ENCODE measurements at places on chromosomes 12 and 14. TPM values are rescaled to one million over a fixed set of nuclear protein-coding genes. Genes with fewer than 3 reads are reported as not detected.

- no peak for DNase-seq
These were observed 94.5 kb downstream of the MYRFL start for GRCh38 chr12:69919495-69919894.

- no peak for DNase-seq
These were observed 934.4 kb downstream of the AACS start for GRCh38 chr12:125999628-126000027.

PPFIBP1 gene
- total RNA-seq, result 120 TPM

CLEC12A gene
- total RNA-seq, result 2.3 TPM

DNA sequence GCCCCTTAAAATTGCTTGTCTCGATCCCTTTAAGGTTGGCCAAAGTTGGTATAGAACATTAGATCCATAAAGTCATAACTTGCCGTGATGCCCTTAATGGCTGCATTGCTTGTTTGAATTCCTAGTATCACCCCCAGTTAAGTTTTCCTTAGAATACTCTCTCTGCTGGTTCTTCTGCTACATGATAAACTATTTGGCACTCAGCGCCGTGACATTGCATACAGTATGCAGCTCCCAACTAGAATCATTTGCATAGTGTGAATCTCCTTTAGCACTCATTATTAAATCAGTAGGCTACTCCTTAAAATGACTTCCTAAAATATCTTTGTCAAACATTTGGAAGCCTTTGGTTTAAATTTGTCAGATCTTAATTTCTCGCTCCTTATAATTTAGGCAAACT is 42.2 kb downstream of the KNTC1 start:
- DNase-seq, result no peak

GRCh38 chr14:73674986-73675385 is 30.2 kb downstream of the DNAL1 start:
- DNase-seq, result no peak

- DNase-seq, result no peak
These were observed 10.4 kb upstream of the GPR132 start for GRCh38 chr14:105075379-105076295.

USP44 gene
- total RNA-seq, result 1.3 TPM

DNA sequence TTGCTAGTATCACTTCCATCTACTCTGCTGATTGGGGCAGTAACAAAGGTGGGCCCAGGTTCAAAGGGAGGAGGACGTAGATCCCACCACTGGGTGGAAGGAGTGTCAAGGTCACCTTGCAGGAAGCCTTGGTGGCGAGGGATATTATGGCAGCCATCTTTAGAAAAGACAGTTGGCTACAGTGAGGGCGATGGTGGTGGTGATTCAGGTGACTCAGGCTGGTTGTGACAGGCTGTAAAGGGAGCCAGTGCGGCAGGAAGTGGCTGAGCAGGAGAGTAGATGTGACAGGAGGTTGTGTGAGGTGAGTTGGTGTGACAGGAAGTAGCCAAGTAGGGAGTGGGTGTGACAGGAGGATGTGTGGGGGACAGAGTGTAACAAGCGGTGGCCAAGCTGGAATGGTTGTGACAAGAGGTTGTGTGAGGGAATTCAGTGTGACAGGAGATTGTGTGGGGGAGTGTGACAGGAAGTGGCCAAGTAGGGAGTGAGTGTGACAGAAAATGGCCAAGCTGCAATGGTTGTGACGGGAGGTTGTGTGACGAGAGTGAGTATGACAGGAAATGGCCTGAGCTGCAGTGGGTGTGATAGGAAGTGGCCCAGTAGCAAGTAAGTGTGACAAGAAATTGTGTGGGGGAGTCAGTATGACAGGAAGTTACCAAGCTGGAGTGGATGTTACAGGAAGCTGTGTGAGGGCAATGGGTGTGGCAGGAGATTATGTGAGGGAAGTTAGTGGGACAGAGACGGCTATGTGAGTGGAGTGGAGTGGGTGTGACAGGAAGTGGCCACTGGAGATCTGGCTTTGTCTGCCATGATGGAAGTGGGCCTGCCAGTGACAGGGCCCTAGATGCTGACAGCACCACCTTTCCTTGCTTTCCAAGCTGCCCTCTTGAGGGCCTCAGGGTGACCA is 136.5 kb upstream of the MYL2 start:
- DNase-seq, result peak; percentile 54

DNA sequence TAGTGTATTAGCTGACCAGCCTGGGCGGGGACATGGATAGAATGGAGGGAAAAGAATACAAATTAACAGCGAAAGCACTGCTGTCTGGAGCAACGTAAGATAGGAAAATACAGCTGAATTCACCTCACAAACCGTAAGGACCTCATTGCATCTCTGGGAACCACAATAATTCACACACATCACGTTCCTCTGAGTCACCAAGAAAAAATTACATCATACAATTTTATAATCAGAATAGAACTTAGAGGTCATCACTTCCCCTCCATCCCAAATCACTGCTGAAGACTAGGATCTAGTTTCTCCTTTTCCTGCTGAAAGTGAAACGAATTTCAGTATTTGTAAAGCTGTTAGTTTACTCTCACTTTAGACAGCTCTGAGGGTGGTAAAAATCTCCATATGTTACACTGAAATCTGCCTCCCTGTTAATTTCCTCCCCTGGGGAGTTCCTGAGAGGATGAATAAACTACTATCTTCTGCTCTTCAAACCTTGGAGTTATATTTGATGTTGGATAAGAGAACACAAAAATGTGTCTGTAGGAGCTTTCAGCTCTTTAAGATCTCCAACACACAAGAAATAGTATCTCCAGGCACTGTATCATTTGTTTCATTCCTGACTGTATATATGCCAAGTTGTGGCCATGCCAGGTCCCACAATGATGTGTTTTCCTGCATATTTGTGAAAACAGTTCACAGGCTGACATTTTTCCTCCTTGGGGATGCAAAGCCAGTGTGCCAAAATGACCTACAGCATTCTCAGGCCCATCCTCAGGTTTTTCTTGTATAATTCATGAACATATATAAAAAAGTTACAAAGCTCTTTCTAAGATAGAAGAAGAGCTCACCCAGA is 63.8 kb upstream of the SSTR1 start:
- no peak for DNase-seq

GRCh38 chr12:56300644-56301464 is 724 bp upstream of the CS start:
- DNase-seq, result no peak

GRCh38 chr12:121187501-121187900 is 22.4 kb upstream of the P2RX4 start:
- no peak for DNase-seq

- DNase-seq, result no peak
These were observed 131.3 kb downstream of the ITPR2 start for GRCh38 chr12:26701604-26702215.

GPR65 gene
- total RNA-seq, result 1.3 TPM

All from ureter (tissue), 1 donor.